Naive thymus-derived CD8-positive, alpha-beta T cell (primary cell): ENCODE measurements at places on chromosomes 5 and 9.

DNA sequence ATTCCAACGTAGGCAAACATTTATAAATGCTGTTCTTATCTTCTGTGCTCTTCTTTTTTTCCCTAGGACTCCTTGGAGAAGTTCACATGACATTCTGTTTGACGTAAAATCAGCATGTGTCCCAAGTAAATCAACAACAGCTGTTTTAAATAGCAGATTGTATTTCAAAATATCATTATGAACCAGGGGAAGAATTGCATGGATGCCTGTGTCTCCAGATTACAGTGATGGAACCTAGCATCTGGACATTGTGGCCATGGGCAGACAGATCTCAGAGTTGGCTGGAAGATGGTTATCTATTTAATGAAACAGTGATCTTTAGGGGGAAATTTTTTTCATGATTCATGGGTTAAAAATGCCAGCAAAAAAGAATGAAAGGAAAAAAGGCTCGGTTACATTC, 222.0 kb downstream of the MAN2A1 start:
- no peak for DNase-seq

DNA sequence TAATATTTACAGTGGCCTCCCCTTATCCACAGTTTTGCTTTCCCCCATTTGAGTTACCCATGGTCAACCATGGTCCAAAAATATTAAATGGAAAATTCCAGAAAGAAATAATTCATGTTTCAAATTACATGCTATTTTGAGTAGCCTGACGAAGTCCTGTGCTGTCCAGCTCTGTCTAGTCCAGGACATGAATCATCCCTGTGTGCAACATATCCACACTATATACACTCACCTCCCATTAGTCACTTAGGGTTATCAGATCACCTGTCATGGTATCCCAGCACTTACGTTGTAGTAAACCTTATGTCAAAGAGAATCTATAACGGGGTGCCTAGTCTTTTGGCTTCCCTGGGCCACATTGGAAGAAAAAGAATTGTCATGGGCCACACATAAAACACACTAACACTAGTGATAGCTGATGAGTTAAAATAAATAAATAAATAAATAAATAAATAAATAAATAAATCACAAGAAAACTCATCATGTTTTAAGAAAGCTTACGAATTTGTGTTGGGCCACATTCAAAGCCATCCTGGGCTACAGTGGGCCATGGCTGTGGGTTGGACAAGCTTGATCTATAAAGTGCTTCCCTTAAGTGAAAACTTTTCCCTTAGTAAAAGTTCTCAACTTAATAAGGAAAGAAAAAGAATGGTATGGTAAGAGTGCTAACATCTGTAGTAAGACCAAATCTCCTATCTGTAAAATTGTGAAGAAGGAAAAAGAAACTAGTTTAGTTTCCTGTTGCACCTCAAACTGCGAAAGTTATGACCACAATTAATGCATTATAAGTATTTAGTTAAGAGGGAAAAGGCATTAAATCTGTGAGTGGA, 15.9 kb upstream of the OMD start:
- DNase-seq = no peak

DNA sequence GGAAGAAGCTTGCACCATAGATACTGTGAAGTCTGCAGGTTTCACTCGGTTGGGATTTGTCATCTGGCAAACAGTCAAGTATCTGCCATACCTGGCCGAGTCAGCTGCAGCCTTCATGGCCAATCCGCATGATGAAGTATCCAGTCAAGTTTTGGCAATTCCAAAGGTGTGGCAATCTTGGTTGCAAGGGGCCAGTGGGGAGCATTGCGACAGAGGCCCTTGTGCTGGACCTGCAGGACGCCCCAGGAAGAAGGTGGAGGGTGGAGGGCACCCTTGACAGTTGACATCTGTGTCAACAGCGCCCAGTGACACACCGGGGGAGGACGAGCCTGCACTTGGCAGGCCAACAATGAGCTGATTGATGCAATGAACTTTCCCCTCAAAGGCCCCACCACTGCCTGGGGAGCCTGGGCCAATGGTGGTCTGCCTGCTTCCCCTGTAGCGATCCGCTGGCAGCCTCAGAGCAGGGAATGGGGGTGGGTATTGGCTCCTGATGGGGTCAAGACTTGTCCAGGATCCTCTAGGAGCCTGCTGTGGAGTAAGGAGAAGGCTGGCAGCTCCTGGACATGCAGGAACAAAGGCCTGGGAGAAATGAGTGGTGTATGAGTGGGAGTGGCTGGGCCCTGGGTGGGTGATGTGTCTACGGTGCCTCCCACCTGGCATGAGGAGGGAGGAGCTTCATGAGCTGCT, 122.8 kb upstream of the PITX1 start:
- DNase-seq = no peak

- DNase-seq = no peak
These were observed 22.3 kb downstream of the ERGIC1 start for GRCh38 chr5:172856336-172856735.

DNA sequence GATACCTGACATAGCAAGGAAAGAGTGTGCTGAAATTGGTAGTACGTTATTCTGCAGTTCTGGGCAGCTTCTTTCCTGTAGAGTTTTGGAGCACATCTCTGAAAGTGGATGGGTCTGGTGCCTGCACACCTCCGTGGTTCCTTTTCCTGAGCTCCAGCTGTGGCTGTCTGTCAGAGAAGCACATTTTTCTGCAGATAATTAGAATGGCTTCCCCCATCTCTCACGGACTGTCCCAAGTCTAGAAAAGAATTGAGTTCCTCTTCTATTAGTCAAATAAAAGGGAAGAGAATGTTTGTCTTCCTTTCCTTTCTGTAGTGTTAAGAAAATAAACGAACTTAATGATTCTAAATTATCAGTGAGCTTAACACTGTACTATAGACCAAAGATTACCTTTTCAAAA, 55.7 kb downstream of the VCAN start:
- no peak for DNase-seq

- DNase-seq = no peak
These were observed 83.5 kb downstream of the PTCH1 start for GRCh38 chr9:95433096-95433819.

- DNase-seq = peak; percentile 6
These were observed 7.3 kb downstream of the CSF1R start for GRCh38 chr5:150078802-150079689.

GRCh38 chr9:98518556-98518955, 190.2 kb downstream of the GABBR2 start:
- no peak for DNase-seq

DNA sequence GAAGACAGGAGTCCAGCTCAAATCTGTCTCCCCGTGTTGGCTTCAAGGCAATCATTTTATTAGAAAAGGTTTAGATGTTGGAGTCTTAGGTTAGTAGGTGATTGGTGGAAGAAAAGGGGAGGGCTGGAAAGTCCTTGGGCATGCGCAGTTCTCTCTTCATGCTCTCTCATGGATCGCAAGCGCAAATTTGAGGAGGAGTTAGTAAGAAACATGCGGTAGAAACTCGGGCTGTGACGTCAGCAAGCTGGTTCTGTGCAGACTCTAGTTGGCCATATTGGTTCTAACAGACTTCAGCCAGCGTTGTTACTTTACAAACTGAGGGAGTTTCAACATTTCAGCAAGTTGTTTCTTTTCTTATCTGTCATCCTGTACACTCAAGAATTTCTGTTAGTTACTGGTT, 392.2 kb downstream of the CDK5RAP2 start:
- DNase-seq = no peak

- no peak for DNase-seq
These were observed 1.8 kb downstream of the AUH start for GRCh38 chr9:91359734-91360470.

GRCh38 chr5:150143350-150144245, 12.0 kb downstream of the PDGFRB start:
- DNase-seq = no peak

- no peak for DNase-seq
These were observed 49.0 kb downstream of the FAM78A start for GRCh38 chr9:131227112-131227958.

GRCh38 chr9:107213080-107213479, 70.0 kb upstream of the RAD23B start:
- DNase-seq = no peak

GRCh38 chr9:98931600-98932389, 11.9 kb upstream of the COL15A1 start:
- DNase-seq = no peak

- DNase-seq = no peak
These were observed 98.3 kb downstream of the NFIB start for GRCh38 chr9:14215614-14216013.

DNA sequence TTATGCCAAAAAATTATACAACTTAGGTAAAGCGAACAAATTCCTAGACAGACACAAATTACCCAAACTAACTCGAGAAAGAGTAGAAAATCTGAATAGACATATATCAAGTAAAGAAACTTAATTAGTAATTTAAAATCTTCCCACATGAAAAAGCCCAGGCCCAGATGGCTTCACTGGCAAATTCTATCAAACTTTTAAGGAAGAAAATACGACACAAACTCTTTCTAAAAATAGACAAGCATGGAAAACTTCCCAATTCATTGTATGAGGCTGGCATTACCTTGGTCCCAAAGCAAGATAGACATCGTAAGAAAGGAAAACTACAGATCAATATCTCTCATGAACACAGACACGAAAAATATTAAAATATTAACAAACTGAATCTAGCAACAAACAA, 135.3 kb downstream of the DRD1 start:
- DNase-seq = no peak

DNA sequence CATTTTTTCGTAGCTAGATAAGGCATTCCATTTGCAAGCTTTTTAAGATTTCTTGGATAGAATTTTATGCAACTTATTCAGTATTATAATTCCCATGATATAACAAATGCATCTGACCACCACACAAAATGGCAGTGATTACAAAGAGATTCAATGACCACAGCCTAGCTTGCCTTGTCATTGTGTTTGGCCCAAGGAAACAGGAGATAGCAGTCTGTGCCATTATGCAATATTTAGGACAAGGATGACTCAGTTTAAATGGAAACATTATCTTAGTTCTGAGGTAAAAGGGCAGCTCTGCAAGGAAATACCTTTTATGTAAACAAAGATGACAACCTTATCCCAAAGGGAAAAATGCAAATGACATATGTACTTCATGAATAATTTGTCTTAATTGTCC, 89.8 kb downstream of the NUDT12 start:
- DNase-seq = no peak

GRCh38 chr9:88388886-88389605, 802 bp downstream of the SPIN1 start:
- peak; percentile 54 for DNase-seq

GRCh38 chr9:22156586-22156985, 147.5 kb upstream of the CDKN2B start:
- no peak for DNase-seq

GRCh38 chr5:134086943-134087305, 27.6 kb upstream of the TCF7 start:
- peak; percentile 79 for DNase-seq
